Stimulated activated CD8-positive, alpha-beta memory T cell treated with anti-CD3 and anti-CD28 coated beads, Interleukin-15, amount 100 ng/mL, for 24 hours (primary cell): ENCODE measurements at places on chromosomes 1 and 21.

DNA sequence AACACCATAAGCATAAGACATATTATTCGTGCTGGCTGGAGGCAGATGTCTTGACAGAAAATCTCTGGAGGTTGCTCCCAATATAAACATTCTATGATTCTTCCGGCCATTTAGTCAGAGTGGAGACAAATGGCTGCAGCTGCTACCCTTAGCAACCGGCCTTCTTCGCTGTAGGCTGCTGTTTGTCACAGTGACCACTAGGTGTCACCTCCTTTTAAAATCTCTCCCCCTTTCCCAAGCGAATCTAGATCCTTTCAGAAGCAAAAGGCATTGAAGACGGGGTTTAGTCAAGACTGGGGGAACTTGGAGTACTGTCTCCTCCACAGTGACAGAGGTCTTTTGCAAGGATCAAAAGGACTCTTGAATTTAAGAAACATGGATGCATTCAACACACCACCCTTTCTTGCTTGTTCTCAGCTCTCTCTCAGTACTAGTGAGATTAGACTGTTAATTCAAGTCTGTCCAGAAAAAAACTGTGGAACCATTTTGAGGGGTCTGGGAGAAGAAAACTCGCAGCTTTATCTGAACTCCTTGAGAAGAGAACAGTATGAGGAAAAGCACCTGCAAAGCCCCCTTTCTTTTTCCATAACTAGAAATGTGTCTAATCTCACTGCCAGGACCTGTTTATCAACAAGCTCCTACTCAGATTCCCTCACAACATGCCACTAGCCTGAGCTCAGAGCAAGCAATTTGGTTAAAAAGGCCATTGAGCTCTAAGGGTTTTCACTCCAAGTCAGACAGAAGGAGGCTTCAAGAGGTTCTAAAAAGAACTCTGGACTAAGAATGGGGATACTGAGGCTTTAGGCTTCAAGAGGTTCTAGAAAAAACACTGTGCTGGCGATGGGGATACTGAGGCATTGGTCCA, 408.3 kb upstream of the PLXNA2 start:
- DNase-seq, result no peak

DNA sequence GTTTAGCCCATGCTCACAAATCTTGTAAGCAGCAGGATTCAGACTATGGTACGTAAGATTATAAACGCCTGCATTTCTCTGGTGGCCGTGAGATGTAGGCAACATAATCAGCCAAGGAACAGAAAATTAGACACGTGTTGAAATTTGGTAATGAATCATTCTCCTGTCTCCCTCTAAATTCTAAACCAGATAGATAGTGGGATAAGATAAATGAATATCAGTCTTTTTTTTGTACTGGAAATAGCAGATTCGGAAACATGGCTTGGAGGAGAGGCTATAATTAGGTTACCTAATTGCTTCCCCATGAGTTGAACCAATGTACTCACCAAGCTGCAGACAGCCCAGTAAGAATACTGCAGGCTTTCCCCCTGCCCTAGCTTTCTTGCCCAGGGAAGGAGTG, 172.3 kb downstream of the TGFB2 start:
- DNase-seq, result no peak

DNA sequence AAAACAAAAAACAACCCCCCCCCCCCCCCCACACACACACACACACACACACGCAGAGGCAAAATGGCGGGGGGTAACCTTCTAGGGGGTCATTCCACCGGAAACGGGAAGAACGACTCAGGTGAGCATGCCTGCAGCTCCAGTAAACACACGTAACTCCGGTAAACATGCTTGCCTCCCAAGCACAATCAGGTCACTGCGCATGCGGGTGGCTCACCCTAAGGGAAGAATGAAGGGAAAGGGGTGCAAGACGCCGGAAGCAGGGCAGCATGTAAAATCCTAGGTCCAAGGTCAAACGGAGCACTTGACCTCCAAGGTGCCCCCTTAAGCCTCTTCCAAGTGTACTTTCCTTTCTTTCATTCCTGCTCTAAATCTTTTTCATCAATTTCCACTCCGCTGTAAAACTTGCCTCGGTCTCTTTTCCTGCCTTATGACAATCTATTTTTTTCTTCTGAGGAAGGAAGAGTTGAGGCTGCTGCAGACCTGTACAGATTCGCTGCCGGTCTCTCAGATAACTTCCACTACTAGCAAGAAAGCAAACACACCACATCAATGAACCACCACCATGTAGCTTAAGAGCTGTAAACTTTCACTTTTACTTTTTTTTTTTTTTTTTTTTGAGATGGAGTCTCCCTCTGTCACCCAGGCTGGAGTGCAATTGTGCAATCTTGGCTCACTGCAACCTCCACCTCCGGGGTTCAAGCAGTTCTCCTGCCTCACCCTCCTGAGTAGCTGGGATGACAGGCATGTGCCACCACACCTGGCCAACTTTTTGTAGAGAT, 21.0 kb upstream of the CBR3 start:
- DNase-seq, result no peak

DNA sequence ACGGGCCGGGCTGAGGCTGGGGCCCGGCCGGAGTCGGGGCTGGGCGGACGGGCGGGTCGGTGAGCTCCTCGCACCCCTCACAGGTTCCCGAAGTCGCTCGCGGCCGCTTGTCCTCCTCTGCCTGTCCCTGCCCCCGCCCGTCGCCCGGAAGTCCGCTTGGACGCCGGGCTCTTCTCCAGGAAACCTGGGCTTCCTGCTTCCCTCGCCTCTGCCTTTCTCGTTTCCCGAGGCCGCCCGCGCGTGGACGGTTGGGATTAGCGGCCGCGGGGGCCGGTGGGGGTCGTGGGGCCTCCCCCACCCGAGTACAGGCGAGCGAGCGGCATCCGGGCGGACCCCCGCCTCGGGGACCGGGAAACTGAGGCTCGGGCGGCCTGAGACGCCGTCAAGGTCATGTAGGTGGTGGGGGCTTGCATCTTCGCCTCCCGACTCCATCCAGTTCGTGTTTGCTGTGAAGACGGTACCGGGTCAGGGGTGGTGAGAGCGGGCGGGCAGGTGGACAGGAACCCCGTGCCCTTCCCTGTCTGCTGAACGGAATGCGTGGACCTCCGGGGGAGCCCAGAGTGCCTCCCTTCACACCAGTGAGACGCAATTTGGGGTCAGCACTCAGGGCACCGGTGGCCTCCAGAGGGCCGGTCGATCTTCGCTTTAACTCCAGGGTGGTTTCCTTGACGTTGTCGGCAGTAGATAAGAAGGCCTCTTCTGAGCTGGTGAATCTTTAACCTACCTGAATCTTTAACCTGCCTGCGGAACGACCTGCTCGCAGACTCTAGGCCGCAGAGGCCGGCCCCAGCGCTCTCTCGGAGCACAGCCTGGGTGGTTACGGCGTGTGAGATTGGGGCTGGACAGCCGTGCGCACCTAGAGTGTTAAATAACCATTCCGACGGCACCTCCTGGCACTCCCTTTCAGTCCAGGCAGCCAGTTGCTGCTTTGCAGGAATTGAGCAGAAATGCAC, 686 bp downstream of the ARF1 start:
- no peak for DNase-seq

DNA sequence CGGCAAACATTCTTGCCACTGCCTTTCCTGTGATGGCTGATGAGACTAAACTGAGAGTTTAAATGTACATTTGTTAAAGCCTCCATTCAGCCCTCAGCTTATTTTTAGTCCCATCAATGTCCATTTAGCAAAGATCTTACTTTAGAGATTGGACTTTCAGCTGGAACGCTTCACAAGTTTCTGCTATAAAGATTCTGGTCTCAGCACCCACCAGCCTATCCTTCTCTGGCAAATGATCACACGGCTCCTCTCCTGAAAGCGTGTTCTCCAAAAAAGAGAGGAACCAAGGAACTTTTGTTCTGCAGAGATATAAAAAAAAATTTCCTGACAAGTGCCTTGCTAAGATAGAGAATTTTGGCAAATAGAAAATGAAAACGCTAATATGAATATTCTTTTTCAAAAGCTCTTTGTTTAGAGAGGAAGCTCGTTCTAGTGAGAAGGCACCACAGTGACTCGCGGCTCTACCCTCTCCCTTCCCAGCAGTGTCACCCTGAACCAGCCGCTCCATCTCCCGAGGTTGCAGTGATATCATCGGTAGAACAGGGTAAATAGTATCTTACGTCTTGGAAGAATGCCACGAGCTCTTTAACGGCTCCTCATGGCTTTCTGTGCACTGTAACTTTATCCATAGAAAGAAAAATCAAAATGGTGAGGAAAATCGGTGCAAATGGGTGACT, 200.2 kb downstream of the APP start:
- DNase-seq, result no peak

DNA sequence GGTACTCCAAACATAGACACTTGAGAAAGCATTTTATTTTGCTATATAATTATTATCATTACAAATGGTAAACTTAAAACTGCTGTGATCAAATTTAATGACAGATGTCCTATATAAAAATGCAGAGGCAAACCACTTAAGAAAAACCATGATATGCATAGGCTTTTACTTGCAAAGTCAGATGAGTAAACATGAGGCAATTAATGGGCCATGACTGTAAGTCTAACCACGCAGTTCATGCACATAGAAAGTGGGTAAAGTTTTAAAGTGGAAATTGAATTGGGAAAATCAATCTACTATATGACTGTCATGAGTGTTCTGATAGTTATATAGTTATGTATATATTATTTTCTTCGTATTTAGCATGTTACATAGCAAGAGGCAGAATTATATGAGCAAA, 219.2 kb downstream of the PTPRC start:
- DNase-seq, result no peak

GRCh38 chr1:110125810-110126209, 13.6 kb downstream of the UBL4B start:
- no peak for DNase-seq

GRCh38 chr1:68916221-68916902, 419.5 kb upstream of the DEPDC1 start:
- DNase-seq, result no peak

GRCh38 chr1:235411489-235412486, 44.6 kb downstream of the TBCE start:
- no peak for DNase-seq

DNA sequence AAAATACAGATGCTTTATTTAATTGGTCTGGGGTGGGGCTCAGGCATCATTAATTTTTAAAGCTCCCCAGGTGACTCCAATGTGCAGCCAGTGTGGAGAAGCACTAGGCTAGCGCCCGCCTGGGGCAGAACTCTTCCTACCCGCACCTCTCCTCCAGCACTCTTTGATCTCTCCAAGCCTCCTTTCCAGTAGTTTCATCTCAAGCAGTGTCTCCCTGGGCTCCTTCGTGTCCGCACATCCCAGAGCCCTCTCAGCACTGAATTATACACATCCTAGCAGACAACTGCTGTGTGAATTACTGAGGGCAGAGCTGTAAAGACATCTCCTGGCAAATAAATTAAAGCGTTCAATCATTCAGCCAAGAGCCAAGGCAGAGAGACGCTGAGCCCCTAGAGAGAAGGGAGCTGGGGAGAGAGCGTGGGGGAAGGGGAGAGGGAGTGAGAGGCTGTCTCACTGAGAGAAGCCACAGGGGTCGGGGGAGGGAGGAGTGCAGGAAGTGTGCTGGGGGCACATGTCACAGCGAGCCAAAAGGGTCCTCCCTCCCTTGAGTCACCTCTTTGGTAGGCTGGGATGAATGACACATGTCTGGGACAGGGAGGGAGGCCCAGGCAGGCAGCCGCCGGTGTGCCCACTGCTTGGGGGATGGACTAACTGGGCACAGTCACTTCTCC, 21.0 kb upstream of the PARP1 start:
- DNase-seq, result no peak

- no peak for DNase-seq
Measured at GRCh38 chr1:223513309-223513708, 120.1 kb downstream of the CCDC185 start.

GRCh38 chr1:60413091-60413490, 339.5 kb upstream of the C1orf87 start:
- no peak for DNase-seq

DNA sequence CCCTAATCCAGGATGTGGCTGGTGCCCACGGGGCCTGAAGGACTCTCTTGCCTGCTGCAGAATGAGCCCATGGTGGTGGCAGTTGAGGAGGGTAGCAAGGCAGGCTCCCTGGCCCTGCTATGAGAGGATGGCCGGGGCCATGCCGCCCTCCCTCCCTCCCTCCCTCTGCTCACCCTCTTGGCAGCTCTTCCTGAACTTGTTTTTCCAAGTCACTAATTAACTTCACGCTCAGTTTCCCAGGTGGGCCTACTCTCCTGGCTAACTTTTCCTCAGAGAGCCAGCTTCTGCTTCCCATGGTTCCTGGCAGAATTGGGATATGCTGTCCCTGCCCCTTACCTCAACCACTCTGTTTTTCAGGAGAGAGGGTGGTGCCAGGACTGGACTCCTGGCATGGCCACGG, 10.2 kb downstream of the KCNC4 start:
- DNase-seq, result no peak

- DNase-seq, result no peak
Measured at GRCh38 chr21:46482225-46482845, 23.6 kb downstream of the DIP2A start.

GRCh38 chr1:156663178-156663577, 14.0 kb downstream of the NES start:
- DNase-seq, result no peak

DNA sequence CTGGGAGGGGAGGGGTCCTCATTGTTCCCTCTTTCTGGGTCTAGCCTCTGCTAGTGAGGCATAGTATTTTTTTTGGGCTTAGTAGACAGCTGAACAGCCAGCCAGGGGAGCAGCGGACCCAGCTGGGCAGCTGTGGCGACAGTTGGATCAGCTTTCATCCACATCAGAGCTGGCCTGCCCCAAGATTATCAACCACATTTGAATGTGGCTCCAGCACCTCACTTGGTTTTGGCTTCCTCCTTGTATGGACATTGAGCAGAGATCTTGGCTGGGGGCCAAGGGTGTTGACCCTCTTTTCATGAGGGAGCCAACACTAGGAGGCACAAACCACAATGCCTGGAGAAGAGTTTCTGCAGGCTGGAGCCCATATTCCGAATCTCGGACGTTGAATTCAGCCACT, 25.0 kb downstream of the WNT4 start:
- no peak for DNase-seq

DNA sequence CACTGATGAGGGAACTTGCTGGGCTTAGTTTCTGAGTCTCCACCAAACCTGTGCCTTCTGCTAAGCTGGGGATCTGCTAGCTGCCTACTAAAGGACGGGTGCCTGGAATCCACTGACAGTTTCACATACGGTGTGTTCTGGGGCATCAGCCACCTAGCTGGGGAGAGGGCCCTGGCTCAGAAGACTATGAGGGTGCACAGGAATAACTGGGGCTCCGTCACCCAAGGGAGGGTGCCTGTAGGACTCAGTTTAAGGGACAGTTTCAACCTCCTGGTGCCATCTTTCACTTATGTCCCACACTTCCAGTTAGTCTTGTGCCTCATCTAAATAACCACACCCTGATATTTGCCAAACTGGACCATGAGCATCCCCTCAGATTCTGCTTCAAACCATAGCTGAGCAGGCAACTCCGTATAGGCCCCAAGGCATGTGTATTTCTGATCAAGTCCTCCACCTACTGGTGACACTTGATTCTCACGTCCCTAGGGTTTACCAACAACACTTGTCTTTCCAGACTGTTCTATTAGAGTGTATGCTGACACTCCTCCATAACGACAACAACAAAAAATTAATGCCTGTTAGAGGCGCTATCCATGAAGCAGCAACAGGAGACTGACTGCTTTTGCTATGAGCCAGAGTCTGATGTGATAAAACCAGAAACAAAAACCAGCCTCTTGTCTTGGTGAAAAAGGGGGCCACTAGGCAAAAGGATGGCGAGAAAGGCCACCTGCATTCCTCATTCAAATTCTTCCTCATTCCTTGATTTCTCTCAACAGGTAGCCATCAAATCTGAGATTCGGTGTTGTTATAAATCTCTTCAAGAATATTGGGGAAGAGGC, 55.0 kb upstream of the PAXBP1 start:
- DNase-seq, result no peak
